ENCODE measurements at places on chromosomes 5 and 9.
A peak's percentile ranks its signal among the peaks of the same experiment; 100 is the strongest.

GRCh38 chr9:549455-549997, 292.0 kb upstream of the DMRT1 start:
- peak; percentile 58 for DNase-seq

GRCh38 chr9:122777935-122778627, 10.7 kb upstream of the OR5C1 start:
- no peak for DNase-seq

GRCh38 chr9:2281031-2281802, 266.1 kb downstream of the SMARCA2 start:
- DNase-seq = no peak

DNA sequence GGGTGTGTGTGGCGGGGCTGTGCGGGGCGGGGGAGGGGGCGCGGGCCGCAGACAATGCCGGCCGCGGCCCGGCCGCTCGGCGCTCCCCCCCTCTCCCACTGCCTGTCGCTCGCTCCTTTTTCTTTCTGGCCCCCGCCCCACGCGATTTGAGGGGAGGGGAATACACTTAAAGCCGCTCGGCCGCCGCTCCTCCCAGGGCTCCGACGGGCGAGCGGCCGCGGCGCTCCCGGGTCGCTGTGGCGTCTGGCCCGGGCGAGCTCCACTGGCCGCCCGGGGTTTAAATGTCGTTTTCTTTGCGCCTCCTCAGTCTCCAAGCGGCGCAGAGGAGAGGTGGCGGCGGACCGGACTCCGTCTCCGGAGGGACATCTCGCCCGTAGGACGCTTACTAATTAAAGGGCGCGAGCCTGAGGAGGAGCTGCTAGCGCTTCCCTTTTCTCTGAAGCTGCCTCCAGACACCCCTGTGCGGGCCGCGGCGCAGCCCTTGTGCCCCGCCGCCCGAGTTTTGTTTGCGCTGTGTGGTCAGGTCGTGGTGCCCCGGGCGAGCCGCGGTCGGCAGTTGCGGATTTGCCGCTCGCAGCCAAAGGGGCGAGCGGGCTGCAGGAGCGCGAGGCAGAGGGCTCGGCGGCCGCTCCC, 1.4 kb downstream of the ZSWIM6 start:
- DNase-seq = peak; percentile 89

- no peak for DNase-seq
Observed at GRCh38 chr9:132129535-132129934, 32.3 kb upstream of the NTNG2 start.

GRCh38 chr5:137234973-137235943, 263.9 kb downstream of the SPOCK1 start:
- no peak for DNase-seq

DNA sequence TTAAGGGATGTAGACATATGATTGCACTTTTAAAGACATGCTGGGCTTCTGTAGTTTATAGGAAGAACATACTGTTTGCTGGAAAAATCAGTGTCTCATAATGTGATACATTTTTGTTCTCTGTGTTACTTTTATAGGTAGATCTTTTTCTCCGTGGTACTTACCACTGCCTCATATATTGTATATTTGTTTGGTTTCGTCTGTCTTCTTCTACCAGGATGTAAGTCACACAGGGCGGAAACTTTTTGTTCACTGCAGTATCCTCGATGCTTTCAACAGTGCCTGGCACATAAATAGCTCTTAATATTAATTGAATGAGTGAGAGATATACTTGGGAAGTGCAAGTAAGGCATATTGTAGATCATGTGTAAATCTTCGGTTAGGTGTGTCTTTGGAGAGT, 135.4 kb downstream of the GDNF start:
- no peak for DNase-seq

- no peak for DNase-seq
Observed at GRCh38 chr9:11103525-11103924, 490.7 kb upstream of the PTPRD start.

GRCh38 chr9:5265939-5266338, 34.7 kb downstream of the INSL4 start:
- no peak for DNase-seq

- peak; percentile 13 for DNase-seq
Observed at GRCh38 chr9:136714893-136715274, 2.5 kb downstream of the DIPK1B start.

GRCh38 chr5:125775896-125776295, 647.3 kb upstream of the GRAMD2B start:
- no peak for DNase-seq

DNA sequence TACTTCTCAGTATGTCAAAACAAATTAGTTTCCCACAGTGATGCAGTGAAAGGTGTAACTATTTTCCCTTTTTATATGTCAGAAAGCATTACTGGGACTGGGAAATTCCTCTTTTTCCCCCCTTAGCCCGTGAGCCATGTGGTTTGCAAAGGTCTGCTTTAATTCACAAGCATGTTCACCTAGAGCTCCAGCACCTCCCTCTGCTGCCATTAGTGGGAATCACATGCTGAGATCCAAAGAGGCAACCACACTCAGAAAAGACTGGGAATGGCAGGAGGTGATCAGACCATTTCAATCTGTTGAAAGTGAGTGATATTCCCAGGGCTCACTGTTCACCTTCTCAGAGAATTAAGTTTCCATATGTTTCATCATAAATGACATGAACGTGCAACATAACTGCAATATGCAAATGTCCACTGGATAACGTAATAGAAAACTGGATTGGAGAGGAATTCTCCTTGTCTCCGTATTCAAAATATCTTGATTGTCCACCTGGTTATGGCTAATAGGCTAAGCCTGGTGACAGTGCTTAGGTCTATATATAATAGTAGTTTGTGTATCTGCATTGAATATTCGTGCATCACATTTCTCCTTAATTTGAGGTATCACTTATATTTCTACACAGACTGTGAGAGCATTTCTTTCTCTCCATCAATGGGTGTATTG, 703.5 kb upstream of the WWC1 start:
- DNase-seq = no peak

DNA sequence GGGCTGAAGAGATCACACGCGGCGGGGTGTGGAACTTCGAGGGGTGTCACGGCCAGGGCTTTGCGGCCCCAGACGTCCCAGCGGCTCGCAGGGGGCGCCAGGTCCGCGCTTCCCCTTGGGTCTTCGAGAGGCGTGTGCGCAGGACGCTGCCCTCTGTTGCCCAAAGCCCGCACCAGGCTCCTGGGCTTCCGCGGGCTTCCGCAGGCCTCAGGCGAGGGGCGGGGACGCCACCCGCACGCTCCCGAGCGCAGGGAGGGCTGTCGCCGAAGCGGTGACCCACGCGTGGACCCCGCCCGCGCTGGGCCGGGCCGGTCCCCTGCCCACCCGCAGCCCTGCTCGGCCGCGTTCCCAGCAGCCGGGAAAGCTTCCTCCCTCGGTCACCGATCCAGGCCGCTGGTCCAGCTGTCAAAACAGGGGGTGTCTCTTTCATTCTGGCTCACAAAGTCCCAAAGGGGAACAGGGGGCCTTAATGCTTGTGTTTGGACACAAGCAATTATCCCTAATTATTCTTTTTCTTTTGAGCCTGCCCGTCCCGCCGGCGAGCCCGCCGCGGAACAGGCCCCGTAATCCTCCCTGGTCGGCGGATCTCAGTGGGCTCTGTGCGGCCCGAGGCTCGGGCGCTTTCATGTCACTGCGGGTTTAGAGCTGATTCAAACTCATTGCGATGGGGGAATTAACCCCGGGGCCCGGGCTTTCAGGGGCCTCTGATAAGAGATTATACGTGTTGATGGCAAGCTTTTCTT, 60.6 kb downstream of the TMEM174 start:
- peak; percentile 95 for DNase-seq

DNA sequence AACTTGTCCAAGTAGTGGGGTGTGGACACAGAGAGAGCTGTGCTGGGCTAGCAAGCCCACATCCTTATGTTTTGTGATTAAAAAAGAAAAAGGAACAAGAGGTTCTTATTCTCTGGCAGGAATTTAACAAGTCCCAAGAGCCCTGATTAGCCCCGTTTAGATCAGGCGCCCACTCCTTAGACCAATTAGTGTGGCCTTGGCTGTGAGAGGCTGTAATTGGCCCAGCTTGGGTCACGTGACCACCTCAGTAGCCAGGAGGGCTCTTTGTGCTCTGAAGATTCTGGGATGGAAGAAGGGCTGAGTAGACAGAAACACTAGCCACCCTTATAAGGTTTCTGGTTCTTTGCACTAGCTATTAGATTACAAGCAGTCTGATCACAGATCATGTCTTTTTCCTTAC, 31.1 kb downstream of the GCNT4 start:
- DNase-seq = no peak

- no peak for DNase-seq
Observed at GRCh38 chr5:61999371-61999770, 306.6 kb upstream of the KIF2A start.

GRCh38 chr5:98816582-98817222, 43.2 kb downstream of the RGMB start:
- no peak for DNase-seq

- no peak for DNase-seq
Observed at GRCh38 chr5:124806026-124806372, 59.6 kb upstream of the ZNF608 start.

DNA sequence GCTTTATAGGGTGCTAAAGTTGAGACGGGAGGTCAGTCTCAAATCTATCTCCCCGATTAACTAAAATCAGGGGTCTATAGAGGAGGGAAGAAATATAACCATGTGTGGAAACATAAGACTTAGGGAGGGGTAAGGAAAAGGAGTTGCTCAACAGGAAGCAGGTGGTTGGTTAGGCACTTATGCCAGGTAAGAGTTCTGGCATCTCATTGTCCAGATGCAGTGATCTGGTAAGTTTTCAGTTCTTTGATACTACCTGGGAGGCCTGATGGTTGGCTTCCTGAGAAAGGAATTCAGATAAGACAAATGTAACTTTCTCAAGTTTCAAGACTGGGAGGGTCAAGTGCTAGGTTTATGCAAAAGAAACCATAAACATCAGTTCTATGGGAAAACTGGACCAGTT, 47.7 kb downstream of the CERT1 start:
- DNase-seq = no peak

DNA sequence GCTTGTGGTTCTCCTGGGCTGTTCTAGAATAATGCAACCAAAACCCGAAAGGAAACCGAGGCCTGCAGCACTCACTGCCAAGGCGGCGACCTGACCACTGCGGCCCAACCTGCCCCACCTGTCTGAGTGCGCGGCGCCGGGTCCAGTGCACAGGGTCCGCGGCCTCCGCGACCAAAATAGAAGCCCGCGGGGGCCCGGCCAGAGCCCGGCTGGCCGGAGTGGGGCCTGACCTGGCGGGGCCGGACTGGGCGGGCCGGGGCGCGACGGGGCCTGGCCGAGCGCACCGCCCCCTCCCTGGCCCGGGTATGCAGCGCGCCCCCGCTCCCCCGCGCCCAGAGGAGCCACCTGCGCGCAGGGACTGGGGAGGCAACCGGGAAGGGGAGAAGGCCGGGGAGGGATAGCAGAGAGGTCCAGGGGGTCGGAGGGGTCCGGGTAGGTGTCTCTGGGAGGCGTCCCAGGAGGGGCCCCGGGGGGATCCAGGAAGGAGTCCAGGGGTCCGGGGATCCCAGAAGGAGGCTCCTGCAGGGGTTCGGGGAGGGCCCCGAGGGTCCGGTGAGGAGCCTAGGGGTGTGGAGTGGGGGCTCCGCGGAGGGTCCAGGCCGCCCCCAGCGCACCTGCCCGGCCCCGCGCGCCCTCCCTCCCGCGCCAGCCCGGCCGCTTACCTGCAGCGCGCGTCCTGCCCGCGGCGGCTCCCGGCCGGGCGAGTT, 503 bp downstream of the SEMA4D start:
- peak; percentile 31 for DNase-seq

DNA sequence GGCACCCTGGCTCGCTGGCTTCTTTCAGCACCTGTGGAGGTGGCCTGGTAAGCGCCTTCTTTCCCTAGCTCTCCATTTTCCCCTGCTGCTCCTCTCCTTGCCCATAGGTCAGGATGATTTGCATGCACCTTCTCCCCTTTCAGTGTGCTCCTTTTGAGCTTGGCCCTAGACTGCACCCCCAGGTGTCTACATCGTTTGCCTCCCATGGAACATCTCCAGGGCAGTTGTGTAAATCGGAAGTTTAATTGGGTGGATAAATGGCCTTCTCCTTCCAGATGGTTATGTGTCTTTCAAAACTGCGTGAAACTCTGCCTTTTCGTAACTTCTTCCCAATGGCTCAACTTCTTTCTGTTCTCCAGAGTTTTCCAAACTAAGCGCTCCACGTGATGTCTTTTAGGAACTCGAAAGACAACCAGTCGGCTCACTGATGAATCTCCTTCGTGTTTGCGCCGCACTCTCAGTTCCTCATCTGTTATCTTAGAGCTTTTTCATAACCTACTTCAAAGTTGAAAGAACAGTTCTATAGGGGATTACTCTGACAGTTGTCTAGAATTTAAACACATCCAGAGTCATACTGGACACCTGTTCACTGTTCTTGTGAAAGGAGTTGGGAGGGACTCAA, 1.7 kb downstream of the ADAMTS19 start:
- DNase-seq = peak; percentile 65

DNA sequence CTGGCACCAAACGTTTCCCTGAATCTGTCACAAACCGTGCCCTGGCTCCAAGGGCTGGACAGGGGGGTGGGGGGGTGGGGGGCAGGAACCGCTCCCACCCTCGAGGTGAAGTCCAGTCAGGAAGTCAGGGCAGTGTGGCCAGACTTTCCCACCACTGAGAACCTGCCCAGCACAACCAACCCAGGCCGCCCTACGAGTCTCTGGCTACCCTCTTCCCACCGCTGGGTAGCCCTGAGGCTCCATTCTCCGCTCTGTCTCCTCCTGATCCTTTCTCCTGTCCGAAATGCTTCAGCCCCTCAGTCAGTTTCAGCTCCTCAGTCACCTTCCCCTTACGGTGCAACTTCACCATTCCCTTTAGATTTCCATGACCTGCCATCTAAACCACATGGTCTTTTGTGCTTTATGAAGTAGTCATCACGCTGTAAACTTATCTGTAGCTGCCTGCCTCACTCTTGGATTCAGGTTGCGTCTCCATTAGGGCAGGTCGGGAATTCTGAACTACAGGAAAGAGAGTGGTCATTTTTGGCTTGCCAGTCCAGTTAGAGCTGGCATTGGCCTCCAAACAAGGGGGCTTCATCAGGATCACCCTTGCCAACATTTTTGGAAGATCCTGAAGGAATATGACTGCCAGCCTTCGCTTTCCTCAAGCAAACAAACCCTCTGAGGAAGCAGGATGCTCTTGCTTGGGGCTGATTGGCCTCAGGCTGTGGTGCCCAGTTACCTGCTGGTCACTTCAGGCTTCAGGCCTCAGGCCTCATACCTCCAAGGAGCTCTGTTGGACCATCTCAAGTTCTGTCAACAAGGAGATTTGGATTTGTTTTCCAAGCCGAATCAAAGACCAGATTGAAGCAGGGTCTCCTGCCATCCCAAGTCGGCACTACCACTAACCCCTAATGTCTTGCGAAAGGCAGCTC, 794 bp upstream of the DCAF12 start:
- peak; percentile 31 for DNase-seq
